ENCODE measurements at places on chromosomes 16 and 17. TPM values are rescaled to one million over a fixed set of nuclear protein-coding genes. Genes with fewer than 3 reads are reported as not detected.

- no peaks in the 10 kb centered on the region for H3K36me3 ChIP-seq
- DNase-seq = no peak
- no peak overlapping the region for H3K27ac ChIP-seq
- no peak overlapping the region for H3K4me3 ChIP-seq
Measured at GRCh38 chr16:56199164-56199563, 7.9 kb downstream of the GNAO1 start.

DNA sequence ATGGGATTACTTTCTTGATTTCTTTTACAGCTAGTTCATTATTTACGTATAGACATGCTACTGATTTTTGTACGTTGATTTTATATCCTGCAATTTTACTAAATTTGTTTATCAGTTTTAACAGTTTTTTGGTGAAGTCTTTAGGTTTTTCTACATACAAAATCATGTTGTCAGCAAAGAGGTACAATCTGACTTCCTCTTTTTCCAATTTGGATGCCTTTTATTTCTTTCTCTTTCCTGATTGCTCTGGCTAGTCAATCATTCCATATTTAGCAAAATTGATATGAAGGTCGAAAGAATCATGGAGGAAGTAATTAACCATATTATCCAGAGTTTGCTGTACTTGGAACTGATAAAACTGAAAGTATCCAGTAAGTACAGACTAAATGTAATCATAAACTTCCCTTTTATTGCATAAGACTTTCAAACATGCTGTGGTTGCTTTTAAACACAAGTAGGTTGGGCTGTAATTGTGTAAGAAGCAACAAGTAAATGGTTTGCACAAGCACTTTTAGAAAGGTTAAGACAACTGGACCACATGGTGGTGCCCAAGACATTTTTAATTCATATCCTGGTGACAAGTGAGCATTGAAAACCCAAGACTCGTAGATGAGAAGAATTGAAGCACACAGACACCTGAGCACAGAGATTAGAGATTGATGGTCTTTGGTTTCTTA is 8.4 kb downstream of the GDE1 start:
- H3K27me3 ChIP-seq = no peaks in the 10 kb centered on the region
- H3K4me1 ChIP-seq = peaks cover 14% of the 10 kb centered on the region
- H3K4me3 ChIP-seq = no peak overlapping the region
- no peak overlapping the region for H3K27ac ChIP-seq
- no peak for DNase-seq
- peaks cover 30% of the 10 kb centered on the region for H3K36me3 ChIP-seq

DNA sequence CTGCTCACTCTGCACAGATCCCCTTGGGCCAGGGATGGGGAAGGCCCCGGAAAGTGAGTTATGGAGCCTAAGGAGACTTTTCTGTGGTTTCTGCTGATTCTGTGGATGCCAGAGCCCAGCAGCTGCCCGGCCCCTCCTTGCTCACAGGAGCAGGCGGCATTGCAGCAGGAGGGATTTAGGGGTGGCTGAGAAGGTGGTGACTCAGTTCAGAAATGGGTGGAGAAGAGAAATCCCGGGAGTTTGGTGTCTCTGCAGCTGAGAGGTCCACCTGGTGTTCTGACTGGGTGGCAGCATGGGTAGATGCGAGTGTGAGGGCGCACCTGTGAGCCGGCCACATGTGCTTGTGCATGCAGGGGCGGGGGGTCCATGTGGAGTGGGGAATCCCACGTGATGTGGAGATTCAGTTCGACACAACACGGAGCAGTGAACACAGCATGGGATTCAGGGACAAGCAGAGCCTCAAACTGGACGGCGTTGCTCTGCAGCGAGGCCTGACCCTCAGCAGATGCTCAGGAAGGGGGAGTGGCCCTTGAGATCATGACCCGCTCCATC is 16.0 kb upstream of the SPPL2C start:
- no peaks in the 10 kb centered on the region for H3K36me3 ChIP-seq
- no peaks in the 10 kb centered on the region for H3K4me1 ChIP-seq
- DNase-seq = no peak

TNFRSF12A gene
- total RNA-seq = 177 TPM

ABCC11 gene
- 0.44 TPM for total RNA-seq

DCAKD gene
- total RNA-seq = 36.5 TPM

KRT33A gene
- total RNA-seq = not detected
